T-helper 1 cell (primary cell): ENCODE measurements at places on chromosomes 4 and X.
A peak's percentile ranks its signal among the peaks of the same experiment; 100 is the strongest.

DNA sequence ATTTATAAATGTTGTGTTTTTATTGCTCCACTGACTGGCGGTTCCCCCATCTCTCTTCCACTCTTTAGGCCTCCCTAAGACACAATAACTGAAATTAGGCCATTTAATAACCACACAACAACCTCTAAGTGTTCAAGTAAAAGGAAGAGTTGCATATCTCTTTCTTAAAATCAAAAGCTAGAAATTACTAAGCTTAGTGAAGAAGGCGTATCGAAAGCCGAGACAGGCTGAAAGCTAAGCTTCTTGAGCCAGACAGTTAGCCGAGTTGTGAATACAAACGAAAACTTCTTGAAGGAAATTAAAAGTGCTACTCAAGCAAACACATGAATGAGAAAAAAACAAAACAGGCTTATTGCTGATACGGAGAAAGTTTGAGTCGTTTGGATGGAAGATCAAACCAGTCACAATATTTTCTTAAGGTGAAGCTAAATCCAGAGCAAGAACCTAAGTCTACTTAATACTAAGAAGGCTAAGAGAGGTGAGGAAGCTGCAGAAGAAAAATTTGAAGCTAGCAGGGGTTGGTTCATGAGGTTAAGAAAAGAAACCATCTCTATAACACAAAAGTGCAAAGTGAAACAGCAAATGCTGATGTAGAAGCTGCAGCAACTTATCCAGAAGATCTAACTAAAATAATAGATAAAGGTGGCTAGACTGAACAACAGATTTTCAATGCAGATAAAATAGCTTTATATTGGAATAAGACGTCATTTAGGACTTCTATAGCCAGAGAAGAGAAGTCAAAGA is 194.0 kb upstream of the TTC29 start:
- DNase-seq, result no peak

GRCh38 chr4:126890994-126891393 is 741.8 kb upstream of the INTU start:
- no peak for DNase-seq

GRCh38 chrX:134891652-134892051 is 99.1 kb upstream of the SMIM10 start:
- DNase-seq, result no peak

DNA sequence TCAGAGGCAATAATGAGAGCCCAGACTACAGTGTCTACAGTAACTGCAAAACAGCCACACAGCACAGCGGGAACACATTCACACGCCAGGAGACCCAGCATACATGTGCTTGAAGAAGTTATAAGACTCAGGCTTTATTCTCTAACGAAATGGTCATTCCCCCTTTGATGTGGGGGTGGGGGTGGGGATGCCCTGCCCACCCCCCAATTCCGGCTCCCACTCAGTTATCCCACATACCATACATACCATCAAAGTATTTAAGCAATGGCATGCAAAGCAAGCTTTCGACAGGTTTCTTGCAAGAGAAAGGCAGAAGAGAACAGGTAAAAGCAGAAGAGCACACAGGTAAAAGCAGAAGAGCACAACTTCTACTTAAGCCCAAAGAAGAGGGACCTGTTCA is 3.6 kb downstream of the MECP2 start:
- no peak for DNase-seq

DNA sequence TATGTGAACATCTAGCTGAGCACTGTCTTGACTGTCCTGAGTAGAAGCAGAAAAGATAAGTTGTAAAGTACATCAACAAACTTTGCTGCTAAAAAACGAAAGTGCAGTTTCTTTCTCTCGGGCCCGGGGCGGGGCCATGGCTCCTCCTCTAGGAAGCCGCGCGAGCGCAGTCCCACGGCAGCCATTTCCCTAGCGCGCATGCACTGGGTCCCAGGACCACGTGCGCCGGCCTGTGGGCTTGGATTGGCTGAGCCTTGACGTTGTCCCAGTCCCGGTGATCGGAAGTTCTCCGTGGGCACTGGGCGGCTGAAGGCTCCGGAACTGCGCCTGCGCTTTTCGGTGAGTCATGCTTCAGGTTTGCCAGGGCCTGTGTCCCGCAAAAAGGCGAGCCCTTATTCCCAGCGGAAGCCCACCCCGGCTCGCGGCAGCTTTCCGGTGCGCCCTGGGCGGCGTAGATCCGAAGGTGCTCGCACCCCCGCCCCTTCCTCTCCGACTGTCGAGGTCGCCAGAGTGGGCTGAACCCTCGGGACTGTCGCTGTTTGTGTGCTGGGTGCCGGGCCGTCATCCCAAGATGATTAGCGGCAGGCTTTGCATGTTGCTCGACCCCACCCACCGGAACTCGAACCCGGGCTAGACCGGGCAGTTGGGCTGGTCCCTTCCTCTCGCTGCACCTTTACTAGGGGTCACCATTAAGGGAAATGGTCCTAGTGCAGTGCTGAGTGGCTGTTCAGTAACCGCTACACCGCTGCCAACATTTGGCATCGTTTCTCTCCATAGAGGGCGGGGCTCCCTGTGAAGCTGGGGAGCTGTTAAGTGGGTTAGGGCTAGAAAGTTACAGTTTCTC is at the start of gene TCEANC:
Gene TCEANC (plus strand): TSS at position 292 of the 844 bp plus-strand sequence. CDS start 9,368 bp downstream, outside the sequence.
- DNase-seq, result peak; percentile 97

DNA sequence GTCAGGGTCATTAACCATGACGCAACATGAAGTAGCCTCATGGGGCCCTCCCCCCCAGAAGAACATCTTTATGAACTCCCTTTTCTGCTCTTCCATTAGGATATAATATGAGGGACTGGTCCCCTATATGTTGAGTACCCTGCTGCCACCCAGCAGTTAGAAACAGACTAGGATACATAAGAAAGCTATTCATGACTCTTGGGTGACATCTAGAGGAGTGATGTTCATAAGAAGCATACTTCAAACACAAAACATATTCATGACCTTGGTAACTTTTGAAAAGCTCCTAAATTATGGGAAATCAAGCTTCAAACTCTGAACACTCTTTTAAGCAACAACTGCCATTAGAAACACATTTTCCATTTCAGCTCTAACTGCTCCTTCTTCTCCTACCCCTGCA is 155.2 kb upstream of the SPIN4 start:
- DNase-seq, result peak; percentile 2

- DNase-seq, result no peak
These were observed 80.5 kb downstream of the PRDM5 start for GRCh38 chr4:120842031-120842430.

DNA sequence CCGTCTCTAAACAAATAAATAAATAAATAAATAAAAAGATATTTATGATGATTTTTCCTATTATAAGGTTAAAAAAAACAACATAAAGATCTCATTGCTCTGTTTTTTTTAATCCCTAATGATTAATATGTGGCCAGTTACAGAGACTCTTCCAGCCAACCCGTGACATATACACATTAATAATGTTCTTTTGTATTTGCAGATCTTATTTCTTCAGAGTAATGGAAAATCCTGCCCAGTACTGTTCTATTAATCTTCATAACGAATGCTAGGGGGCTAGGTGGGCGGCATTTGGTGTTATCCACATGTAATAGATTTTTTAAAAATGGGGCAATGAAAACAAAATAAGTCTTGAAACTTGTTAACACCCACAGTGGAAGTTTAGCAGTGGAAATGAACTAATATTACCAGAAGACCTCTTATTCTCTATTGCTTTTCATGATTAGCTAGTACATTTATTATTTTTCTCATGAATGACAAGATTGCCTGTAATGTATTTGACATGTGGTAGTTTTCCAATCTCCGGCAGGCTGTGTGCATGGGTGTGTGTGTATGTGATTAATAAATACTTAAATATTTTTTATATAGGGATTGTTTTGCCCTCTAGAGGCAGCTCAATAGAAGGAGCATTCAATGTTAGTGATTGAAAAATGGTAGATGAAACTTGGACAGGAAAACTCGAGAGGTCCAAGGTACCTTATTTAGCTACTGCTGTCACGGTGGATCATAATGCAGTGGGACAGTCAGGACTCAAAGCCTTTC is 457.4 kb downstream of the IL1RAPL1 start:
- DNase-seq, result no peak

- DNase-seq, result no peak
These were observed 12.0 kb downstream of the P2RY10 start for GRCh38 chrX:78957049-78957767.

DNA sequence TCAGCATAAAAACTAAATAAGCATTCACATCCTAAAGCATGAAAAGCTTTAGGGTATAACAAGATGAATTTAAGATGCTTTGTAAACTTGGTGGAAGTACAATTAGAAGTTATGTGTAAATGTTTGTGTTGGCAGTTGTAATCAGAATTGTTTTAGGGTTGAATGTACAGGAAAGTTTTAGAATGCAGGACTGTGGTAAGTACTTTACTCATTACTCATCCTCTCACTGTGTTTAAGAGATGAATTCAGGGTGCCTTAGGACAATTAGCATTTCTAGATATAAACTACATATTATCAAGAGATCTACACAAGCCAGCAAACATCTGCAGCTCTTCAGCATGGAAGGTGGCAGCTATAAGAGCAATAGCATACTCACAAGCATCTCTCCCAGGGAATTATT is 77.5 kb upstream of the ELOVL6 start:
- DNase-seq, result no peak

DNA sequence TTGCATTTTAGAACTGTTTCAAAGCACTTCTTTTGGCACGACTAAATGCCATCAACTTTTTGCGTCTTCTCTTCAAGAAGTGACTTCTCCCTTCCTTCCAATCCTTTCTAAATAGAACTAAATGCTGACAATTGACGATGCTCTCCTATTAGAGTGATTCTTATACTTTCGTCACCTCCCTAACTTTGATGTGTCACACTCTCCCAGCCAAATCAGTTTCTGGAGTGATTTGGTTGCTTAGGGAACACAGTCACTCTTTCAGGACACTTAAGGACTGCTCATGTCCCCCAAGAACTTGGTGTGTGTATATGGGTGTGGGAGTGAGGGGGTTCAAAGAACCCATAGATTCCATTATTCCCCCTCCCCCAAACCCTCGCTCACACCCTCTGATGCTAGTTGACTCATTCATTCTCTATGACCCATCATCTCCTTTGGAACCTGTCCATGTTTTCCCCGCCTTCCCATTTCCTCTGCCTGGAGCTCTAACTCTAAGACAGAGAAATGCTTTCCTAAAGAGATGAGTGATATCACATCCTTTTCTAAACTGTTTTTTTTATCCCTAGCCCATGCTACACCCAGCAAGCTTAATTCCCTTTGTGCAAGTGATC is 26.8 kb upstream of the AREG start:
- DNase-seq, result no peak

GRCh38 chr4:69210911-69211310 is 3.6 kb downstream of the UGT2B11 start:
- no peak for DNase-seq

GRCh38 chrX:136200466-136200865 is 50.7 kb downstream of the MAP7D3 start:
- no peak for DNase-seq

- DNase-seq, result no peak
These were observed 94.5 kb upstream of the EOLA2 start for GRCh38 chrX:150032742-150033141.

GRCh38 chr4:125547836-125548235 is 233.1 kb downstream of the FAT4 start:
- DNase-seq, result no peak

- no peak for DNase-seq
These were observed 65.9 kb downstream of the ANTXR2 start for GRCh38 chr4:80006935-80007744.

DNA sequence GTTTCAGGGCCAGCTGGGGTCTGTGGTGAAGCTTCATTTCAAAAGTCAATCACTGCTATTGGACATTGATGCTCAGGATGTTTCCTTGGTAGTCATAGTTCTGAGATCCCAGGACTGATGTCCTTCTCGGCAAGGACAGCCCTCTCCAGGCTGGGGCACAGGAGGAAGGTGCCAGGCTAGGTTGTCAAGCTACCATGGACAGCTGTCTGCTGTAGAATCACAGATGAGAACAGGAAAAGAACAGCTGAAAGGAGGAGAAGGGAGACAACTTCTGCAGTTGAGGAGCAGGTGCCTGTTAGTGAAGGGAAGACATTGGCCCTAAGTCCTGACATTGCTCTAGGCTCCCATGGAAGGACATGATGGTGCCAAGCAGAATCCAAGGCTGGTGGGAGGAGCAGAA is 58.0 kb downstream of the XAGE2 start:
- no peak for DNase-seq

DNA sequence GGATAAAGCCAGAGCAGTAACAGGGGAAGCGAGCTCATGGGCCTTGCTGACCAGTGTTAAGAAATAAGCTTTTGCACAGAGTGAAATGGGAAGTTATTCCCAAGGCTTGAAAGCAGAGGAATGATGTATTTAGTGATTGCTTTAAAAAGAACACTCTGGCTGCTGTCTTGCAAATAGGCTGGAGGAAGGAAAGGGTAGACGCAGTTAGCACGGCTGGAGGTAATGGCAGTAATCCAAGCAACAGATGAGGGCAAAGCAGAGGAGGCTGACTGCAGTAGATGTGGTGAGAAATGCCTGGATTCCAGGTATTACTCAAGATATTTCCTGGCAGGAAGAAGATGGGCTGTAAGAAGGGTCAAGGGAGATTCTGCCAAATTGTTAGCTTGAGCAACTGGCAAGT is 1342.3 kb upstream of the AGA start:
- no peak for DNase-seq

DNA sequence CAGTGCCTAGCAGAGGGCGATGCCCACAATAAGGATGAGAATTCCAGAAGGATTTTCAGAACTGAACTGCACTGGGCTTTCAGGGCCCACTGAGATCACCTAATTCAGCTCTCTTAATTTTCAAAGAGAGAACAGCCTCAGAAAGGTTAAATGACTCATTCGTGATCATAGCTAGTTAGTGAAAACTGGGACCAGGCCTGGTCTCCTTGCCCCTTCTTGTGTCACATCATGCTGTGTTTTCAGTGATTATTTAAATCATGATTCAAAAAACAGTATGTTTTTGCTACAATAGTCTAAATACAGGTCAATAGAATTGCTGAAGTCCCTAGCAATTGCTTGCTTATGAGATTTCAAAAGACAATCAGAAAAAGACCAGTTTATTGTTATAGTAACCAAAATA is 136.4 kb upstream of the PLAC1 start:
- no peak for DNase-seq

DNA sequence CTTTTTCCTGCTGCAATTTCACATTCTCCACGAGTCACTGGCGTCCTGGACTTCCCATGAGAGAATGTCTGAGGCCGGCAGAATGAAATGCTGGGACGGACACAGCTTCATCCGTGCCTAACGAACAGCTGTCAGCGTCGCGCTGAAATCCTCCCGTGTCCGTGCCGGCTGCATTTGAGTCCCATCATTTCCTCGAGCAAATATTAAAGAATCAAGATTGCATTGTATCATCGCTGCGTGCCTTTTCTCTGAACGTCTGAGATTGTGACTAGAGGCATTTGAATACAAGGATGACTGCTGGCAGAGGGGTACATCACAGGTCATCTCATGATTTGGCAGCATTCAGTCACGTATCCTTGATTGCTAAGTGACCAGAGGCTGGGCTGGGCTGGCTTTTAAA is 279.9 kb downstream of the ASMT start:
- no peak for DNase-seq

- no peak for DNase-seq
These were observed 35.5 kb downstream of the MSN start for GRCh38 chrX:65702956-65703355.

GRCh38 chr4:173862754-173863153 is 332.7 kb upstream of the HAND2 start:
- no peak for DNase-seq

- no peak for DNase-seq
These were observed 34.3 kb upstream of the XPNPEP2 start for GRCh38 chrX:129704491-129704890.

GRCh38 chr4:127586922-127587571 is 45.7 kb upstream of the INTU start:
- peak; percentile 4 for DNase-seq
